ENCODE measurements at places on chromosomes 5 and 9.

- DNase-seq, result no peak
Observed at GRCh38 chr5:65120371-65120967, 351.7 kb downstream of the CWC27 start.

- no peak for DNase-seq
Observed at GRCh38 chr5:72752909-72753308, 63.6 kb upstream of the TNPO1 start.

DNA sequence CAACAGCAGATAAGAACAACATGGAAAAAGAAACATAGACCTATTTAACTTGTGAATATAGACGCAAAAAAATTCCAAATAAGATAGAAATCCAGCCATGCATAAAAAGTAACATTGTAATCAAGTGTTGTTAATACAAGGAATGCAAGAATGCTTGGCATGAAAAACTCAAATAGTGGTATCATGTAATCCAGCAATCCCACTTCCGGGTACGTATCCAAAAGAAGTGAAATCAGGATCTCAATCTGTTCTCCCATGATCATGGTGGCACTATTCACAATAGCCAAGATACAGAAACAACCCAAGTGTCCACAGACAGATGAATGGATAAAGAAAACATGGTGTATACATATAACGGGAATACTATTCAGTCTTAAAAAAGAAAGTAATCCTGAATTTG is 437.4 kb downstream of the ARHGEF28 start:
- no peak for DNase-seq

- DNase-seq, result no peak
Observed at GRCh38 chr5:115096034-115096769, 73.5 kb downstream of the TRIM36 start.

- DNase-seq, result no peak
Observed at GRCh38 chr5:16074358-16074757, 105.2 kb downstream of the MARCHF11 start.

DNA sequence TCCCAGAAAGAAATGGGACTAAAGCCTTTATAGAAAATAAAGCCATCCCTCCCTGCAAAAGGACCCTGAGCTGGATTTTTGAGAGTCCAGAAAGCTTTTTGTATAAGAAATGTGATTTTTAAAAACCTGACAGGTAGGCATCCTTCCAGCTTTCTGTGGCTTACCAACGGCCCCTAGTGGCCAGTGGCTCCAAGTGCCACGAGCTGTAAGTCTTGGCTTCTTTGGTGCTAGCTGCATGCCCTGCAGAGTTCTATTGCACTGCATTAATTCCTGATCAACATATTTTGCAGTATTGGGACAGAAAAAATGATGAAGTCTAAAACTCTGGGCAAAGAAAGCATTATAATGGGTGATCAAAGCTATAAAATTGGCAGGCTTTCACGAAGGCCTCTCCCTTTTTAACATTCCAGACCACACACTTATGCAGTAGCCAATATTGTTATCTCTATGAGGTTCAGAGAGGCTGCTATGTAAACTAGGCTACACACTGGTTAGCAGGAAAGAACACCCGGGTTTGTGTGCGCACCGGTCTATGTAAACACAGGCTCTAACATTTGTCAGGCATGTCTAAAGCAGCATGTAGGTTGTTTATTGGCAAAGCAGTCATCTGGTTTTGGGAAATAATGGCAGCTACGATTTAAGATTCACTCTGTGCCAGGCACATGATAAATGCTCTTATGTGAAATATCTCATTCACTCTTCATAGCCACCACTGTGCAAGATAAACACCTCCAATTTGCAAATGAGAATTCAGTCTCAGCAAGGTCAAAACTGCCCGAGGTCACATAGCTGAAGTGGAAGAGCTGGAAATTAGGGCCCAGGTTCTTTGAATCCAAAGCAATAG is 55.2 kb downstream of the NMUR2 start:
- no peak for DNase-seq
